HT-29 (cell line): ENCODE measurements at places on chromosomes 2 and 18.

DNA sequence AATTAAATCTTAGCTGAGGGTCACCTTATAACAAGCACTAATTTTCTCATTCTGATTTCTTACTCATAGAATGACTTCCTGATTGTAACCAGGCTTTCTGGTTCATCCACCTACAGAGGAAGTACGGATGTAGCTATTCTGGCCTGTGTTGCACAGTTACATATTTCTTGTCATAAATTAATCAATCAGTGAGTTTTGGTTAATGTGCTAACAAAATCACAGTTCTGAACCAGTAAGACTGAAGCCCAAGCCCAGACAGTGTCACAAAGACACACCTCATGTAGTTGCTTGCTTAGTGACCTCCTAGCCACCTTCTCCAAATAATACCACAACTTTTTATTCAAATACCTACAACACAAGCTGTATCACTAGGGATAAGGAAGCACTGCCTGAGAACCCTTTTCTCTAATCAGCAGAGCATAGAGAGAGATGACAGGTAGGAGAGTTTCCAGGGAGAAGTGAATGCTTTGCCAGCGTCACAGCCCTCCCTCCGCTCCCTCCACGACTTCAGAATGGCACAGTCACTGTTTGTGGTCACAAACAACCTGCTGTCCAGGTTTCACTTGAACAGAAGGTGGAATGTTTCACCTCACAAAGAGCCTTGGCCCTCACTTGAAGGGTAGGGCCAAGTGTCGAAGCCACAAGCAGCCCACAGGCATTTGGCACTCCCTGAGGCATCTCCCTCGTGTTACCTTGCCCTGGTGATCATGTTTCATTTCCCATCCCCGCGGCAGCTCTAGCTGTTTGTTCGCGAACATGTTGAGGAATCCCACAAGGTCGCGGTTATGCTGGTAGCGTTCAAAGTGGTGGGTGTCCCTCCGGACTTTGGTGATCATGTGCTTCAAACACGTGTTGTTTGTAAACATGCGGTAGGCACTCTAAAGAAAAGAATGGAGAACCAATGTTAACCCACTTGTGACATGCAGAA, 120.8 kb upstream of the STK17B start:
- peak; percentile 83 for DNase-seq

DNA sequence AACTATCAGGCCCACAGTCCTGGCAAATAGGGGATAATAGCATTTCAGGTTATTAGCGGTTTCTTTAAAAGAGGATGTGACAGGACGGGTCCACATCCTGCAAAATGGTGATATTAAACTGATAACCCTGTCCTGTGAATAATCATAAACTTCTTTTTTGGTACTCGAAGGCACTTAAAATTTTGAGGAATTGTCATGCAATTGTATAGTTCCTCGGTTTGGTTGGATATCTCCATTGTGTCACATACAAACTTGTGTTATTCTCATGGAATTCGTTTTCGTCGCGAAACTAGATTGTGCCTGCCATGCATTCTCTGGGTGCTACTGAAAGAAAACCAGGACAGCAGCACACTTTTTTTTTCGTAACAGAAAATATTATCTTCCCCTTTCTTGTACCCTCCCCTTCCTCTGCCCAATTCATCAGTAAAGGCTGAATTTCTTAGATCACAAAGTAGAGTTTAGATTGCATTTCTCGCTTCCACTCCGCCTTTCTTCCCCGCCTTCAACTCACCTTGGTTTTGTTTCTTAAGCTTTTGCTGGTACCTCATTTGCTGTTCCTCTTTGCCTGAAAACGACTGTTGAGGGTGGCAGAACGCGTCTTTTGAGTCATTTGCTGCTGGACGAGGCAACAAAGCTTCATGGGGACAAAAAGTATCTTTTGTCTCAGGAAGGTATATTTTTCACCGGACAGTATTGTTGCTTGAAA, 1.3 kb downstream of the CERS6 start:
- peak; percentile 47 for DNase-seq

- no peak for DNase-seq
Observed at GRCh38 chr2:10238991-10239485, 63.7 kb upstream of the HPCAL1 start.

DNA sequence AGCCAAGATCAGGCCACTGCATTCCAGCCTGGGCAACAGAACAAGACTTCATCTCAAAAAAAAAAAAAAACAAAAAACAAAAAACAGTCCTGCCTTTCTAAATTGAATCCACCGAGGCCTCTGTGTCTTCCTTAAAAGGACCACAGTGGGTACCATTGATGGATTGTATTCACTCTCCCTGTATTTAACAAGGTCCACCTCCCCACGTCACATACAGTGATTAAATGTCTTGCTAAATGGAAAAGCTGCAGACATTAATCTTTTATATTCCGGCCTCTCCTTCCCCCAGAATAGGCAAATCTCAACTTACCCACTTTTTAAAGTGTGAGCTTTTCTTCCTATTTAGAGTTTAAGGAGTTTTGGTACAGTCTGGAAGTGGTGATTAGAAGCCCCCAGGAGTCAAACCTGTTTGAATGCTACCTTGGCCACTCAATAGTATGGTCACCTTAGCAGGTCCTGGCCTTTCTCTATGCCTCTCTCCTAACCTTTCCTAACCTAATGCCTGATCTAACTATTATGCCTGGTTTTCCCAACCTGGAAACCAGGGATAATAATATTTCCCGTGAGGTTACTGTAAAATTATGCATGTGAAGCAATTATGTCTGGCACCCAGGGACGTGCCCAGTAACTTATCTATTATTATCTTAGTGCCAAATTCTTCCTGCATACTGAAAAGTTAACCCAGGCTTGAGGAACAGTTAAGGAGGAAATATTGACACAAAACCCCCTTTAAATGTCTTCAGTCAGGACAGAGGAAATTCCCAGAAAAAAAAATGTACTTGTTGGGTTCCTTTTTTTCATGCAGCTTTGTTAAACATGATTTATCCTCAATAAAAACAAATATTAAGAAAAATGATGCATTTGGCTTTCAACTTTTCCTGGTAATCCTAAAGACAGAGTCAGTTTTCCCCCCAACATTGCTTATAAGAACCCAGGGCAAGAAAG, 3.1 kb downstream of the NFE2L2 start:
- DNase-seq: no peak

- DNase-seq: no peak
Observed at GRCh38 chr18:49915352-49915751, 102.0 kb upstream of the ACAA2 start.

GRCh38 chr2:128199141-128199540, 108.1 kb downstream of the UGGT1 start:
- no peak for DNase-seq

- no peak for DNase-seq
Observed at GRCh38 chr2:221103930-221104329, 468.2 kb downstream of the EPHA4 start.

DNA sequence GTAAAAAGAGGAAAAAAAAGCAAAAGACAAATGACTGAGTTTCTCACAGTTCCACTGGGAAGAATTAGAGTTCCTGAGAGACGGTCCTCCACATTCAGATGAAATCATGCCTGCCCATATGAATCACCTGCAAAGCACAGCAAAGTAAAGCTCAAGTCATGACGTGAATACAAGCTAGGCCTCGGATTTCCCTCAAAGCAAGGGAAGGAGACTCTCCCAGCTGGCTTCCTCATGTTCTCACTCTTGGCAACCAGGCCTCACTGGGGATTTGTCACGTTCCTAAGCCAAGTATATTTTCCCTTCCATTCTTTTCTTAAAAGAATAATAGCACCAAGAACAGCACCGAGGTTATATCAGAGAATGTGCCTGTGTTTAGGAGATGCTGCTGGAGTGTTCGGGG, 47.0 kb downstream of the CYP27C1 start:
- no peak for DNase-seq

DNA sequence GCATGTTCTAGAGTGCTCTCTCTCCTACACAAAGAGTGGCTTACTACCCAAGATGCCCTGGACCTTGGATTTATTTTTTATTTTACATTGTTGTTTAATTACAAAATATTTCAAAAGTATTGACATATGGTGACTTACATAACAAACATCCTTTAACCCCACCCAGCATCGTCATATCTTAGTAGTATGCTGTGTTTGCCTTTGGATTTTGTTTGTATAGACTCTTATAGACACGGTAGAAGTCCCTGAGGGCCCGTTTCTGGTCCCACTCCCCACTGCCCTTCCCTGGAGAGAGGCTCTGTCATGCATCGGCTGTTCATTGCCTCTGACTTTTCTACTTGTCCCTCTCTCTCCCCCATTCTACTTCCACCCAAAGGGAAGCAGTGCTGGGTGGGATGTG, 112.0 kb downstream of the ZBTB7C start:
- DNase-seq: no peak

DNA sequence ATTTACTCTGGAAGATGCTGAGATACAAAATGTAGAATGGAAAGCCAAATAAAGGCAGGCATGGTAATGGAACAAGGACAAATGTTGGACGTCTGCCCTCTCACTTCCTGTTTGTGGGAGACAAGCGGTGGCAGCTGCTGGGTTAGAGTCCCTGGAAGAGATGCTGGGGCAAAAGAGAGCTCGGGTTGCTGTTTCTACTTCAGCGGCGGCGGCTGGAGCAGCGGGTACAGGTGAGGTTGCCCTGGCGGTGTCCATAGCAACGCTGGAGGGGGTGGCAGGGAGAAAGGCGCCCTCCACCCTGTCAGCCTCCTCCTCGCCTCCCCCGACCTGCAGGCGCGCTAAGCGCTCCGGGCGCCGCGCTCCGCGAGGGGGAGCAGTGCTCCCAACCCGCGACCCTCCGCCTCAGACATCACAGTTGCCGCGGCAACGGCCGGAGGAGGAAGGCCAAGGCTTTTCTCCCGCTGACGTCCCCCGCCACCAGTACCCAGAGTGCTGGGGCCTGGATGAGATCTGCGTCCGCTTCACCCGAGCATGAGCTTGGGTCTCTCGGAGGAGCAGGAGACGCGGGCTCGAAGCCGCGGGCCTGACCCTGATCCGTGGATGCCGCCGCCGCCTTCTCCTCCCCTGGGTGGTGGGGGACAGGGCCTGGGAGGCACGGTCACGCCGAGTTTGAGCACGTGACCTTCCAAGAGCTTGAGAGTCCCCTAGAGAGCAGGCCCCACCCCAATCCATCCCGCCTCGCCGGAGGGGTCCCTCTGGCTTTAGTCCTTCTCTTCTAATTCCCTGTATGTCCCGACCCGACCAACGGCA, 65.6 kb downstream of the NOL4 start:
- DNase-seq: no peak

GRCh38 chr2:32627441-32627813, 423 bp upstream of the TTC27 start:
- no peak for DNase-seq

GRCh38 chr2:232372231-232373208, 6.0 kb upstream of the ALPP start:
- no peak for DNase-seq

GRCh38 chr2:133448195-133448594, 120.1 kb downstream of the NCKAP5 start:
- DNase-seq: no peak

DNA sequence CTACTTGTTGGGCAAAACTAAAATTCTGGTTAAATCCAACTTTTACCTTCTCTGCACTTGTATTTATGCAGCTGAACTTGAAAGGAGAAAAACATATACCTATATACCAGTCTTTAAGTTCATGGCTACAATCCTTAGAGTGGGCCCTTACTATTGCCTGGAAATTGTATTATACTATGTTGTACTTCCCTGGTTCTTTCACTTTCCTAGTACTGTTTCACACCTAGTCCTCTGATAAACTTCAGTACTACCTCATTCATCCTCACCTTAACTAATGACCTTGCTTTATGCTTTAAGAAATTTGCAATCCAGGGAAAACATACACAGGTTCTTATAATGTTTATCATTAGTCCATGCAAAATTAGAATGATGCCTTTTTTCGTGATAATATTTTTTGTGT, 103.8 kb downstream of the HAUS1 start:
- no peak for DNase-seq

GRCh38 chr2:96692094-96692971, 47.5 kb downstream of the LMAN2L start:
- DNase-seq: no peak

GRCh38 chr2:151842830-151843690, 14.8 kb upstream of the ARL5A start:
- no peak for DNase-seq

GRCh38 chr2:109005686-109006204, 16.7 kb upstream of the EDAR start:
- DNase-seq: no peak

DNA sequence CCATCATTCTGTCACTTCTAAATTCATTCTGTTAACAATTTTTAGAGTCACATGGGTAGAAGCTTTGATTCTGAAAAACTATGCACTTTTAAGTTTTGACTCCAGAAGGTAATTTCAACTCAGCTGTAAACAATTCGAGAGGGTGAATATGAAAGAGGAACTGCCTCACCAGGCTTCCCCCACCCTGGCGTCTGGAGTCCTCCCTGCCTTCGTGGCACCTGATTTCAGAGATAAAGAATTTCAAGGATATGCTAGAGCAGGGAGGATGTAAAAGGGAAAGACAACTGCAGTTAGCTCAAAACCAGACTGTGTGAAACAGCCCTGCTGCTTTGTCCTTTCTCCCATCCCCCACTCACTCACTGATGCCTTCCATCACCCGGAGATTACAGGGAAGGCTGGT, 40.7 kb downstream of the ONECUT2 start:
- DNase-seq: no peak

DNA sequence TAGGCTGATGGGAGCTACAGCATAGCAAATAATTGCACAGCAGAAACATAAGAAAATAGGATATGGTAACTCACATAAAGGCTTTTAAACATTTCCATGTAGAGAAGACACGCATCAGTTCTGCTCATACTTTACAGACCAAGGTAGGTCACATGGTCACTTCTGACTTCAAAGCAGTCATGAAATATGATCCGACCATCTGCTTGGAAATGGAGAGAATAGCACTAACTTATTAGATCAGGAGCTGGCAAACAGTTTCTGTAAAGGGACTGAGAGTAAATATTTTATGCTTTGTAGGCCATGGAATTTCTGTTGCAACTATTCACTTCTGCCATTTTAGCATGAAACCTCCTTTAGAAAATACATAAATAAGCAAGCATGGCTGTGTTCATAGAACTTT, 936.6 kb upstream of the FANCL start:
- no peak for DNase-seq

DNA sequence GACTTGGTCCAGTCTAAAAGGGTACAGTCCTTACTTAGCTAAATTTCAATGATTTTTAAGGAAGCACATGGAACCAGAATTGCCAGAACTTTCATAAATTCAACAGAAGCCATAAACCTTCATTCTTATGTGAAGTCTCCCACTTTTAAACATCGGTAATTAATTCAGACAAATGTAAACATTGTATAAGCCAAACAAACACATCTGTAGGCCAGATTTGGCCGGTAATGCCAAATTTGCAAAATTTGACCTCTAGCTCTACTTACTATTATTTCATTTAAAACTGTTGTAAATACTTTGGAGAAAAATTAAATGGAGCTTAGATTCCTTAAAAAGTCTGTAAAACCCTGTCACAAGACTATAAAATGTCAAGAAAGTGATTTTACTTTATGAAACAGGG, 83.2 kb upstream of the GALNT5 start:
- DNase-seq: no peak

- no peak for DNase-seq
Observed at GRCh38 chr2:100140582-100140981, 1.8 kb downstream of the AFF3 start.
